ENCODE measurements at places on chromosomes 16 and 17. TPM values are rescaled to one million over a fixed set of nuclear protein-coding genes. Genes with fewer than 3 reads are reported as not detected.

DNA sequence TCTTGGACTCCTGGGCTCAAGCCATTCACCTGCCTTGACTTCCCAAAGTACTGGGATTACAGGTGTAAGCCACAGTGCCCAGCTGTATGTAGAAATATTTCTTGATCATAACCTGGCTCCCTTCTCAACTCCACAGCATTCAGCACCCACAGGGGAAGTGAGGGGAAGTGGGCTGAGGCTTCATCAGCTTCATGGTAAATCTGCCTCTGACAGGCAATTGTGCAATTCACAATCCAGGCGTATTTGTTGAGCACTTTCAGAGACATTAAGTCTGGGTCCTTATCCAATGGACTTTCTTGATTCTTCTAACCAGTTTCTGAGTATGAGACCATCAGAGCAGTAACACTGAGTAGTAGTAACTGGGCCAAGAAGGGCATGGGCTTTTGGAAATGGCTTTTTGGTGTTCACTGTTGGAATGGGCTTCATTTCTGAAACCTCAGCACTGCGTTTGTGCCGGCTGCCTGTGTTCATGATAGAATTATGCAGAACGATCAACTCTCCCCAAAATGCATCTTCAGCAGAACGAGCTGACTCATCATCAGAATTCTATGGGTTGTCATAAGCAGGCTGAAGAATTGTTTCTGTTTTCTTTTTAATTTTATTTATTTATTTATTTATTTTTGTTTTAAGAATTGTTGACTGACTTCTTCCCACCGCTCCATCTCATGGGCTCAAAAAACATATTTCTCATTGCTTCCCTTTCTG, 28.9 kb downstream of the FAM20A start:
- no peaks in the 10 kb centered on the region for H3K4me1 ChIP-seq
- no peaks in the 10 kb centered on the region for H3K36me3 ChIP-seq
- no peak for DNase-seq
- H3K27me3 ChIP-seq, result peaks cover 15% of the 10 kb centered on the region
- no peak overlapping the region for H3K27ac ChIP-seq

Gene WSCD1
- polyA plus RNA-seq, result not detected

DNA sequence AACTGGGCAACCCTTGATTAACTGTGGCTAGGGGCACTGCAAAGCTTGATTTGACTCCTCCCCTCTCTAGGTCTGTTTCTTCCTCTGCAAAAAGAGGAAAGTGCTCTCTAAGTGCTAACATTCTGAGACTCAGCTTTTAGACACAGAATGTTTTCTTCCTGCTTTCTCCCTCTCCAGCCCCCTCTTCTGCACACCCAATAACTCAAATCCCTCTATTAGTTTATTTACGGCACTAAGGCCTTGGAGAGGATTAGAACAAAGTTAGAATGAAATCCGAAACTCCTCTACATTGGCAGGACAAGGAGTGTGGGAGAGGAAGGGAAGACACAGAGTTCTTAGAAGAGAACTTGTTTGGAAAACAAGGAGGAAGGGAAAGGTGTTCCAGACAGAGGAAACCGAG, 3.3 kb upstream of the SBK1 start:
- no peak overlapping the region for H3K4me3 ChIP-seq
- peaks cover under 1% of the 10 kb centered on the region for H3K27me3 ChIP-seq
- no peaks in the 10 kb centered on the region for H3K36me3 ChIP-seq
- DNase-seq, result no peak

DNA sequence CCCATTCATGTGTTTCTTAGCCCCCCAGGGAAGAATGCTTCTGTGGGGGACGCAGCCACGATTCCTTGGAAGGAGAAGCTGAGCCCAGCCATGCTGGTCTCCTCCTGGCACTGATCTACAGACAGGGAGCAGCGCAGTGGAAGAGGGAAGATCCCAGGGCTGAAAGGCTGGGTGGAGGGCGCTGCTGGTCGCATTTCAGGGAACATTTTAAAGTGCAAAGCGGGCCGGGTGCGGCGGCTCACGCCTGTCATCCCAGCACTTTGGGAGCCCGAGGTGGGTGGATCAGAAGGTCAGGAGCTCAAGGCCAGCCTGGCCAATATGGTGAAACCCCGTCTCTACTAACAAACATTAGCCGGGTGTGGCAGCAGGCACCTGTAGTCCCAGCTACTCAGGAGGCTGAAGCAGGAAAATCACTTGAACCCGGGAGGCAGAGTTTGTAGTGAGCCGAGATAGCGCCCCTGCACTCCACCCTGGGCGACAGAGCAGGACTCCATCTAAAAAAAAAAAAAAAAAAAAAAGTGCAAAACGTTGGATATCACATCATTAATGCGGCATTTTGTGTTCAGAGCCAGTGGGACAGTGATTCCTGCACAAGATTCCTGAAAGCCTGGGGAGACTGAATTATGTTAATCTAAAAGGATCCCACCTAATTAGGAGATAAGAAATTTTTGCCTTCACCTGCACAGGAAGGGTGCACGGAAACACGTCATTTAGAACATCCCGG, 558 bp upstream of the CHMP6 start:
- H3K36me3 ChIP-seq, result no peaks in the 10 kb centered on the region
- DNase-seq, result no peak
- peak overlapping the region; percentile 95 for H3K27ac ChIP-seq
- H3K27me3 ChIP-seq, result no peaks in the 10 kb centered on the region
- peak overlapping the region; percentile 83 for H3K4me3 ChIP-seq

Gene NEK8
- polyA plus RNA-seq, result 20.3 TPM

Gene TVP23A
- 0.36 TPM for polyA plus RNA-seq
